ENCODE measurements at places on chromosomes 3 and 15.

- DNase-seq, result no peak
Observed at GRCh38 chr3:67901681-67902080, 247.3 kb upstream of the SUCLG2 start.

DNA sequence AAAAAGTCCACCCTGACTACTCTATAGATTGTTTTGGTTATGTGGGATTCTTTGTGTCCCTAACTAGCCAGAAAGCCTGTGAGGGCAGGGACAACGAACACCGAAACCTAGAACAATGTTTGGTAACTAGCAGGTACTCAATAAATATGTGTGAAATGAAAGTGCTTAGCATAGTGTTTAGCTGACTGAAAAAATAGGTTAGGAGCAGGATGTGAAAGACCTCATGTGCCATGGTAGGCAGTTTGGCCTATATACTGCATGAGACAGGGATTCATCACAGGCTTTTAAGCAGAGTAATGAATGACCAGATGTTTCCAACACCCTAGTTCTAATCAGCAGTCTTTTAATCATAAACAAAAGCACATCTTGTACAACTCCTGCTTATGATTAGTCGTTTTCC is 64.2 kb downstream of the MYO5A start:
- no peak for DNase-seq

DNA sequence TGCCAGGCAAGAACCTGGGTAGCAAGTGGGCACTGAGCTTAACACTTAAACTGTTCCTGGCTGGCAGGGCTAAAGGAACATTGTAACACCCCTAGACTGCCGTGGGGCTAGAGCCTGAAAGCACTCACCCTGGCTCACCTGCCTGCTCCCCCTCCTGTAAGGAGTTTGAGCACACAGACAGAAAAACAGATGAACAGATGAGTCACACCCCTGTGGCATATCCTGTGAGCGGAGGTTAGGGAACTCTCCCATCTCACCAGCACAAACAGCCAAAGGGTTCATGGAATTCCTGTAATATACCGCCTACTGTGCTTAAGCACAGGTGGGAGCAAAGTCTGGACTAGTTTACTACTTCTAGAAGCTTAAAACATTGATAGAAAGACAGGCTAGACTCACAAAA is 300.1 kb downstream of the ROBO1 start:
- peak; percentile 81 for DNase-seq

DNA sequence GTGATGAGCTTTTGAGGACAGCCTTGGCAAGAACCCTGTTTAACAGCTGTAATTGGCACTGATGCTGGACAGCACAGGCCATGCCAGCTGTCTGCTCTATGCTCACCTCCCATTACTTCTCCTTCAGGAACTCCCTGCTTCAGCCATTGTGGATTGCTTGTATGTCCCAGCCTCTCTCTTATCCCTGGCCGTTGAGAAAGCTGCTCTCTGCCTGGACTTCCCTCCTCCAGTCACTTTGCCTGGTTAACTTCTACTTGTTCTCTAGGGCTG is 444.5 kb downstream of the EPHB1 start:
- no peak for DNase-seq

DNA sequence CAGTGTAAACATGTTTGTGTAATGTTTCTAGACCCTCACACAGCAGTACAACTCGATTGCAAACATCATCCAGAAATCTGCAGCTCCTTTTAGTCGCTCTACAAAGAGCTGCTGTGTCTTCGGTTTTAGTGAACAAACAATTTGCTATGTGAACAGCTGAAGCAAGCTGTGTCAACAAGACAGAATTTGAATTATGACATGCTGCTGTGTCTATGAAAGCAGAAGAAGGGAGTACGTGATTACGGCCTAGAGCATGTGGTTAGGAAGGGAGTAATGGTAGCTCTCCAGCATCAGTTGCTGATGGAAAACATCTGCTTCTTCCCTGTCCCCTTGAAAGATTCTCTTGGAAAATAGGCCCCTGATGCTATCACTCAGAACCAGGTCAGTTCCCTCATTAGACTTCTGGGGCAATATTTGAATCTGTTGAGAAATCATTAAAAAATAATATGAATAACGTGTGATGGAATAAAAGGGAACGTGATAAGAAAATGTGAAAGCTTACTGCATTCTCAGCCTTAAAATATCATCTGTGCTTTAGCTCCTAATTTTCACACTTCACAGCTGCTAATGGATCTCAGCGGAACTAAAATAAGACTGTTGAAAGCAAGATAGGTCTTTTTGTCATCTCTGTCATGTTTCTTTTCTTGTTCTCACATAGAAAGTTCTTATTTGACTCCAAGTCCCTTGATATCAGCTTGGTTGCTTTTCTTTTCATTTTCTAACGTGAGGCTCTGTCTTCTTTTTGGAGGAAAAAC is 891.5 kb downstream of the ROBO2 start:
- no peak for DNase-seq

- DNase-seq, result no peak
Observed at GRCh38 chr15:26242565-26243071, 379.5 kb upstream of the ATP10A start.

- DNase-seq, result peak; percentile 65
Observed at GRCh38 chr3:150253622-150254021, 154.5 kb upstream of the TSC22D2 start.

DNA sequence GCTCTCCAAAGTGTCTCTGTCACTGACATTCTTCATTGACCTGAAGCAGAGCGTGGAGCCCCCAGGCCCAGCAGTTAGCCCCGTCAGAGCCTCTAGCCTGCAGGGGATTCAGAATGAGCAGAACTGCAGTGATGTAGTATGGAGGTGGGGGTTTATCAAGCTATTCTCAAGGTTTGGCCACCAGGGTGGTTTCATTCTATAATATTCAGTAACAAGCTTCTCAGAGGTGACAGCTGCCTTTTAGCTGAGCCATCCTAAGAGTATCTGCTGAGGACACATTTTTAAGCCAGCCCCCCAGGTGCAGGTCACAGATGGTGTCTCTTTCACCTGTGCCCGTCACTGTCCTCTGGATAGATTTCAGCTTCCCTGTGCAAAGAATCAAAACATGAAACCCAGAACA is 31.9 kb downstream of the CMTM7 start:
- no peak for DNase-seq

GRCh38 chr3:42711491-42712343 is 9.1 kb upstream of the HHATL start:
- DNase-seq, result no peak

DNA sequence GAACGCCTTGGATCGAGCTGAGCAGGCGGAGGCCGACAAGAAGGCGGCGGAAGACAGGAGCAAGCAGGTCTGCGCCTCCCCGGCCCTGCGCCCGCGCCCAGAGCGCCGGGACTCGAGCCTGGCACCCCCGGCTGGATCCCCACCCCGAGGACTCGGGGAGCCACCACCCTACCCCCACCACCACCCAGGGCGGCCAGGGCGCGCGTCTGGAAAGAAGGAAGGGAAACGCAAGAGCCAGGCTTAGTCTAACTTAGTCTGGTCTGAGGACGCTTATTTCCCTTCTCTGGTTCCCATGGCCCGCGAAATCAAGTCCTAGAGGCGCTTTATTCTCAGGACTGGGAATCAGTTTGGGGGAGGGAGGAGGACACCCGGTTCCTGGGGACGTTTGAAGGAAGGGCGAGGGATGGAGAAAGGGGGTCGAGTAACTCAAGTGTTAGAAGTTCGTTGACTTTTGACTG is 359 bp downstream of the TPM1 start:
- peak; percentile 37 for DNase-seq

Data from epithelial cell of esophagus (primary cell).